ENCODE measurements at places on chromosomes 4 and X.

- DNase-seq: no peak
Observed at GRCh38 chrX:42934020-42934726, 156.2 kb upstream of the PPP1R2C start.

DNA sequence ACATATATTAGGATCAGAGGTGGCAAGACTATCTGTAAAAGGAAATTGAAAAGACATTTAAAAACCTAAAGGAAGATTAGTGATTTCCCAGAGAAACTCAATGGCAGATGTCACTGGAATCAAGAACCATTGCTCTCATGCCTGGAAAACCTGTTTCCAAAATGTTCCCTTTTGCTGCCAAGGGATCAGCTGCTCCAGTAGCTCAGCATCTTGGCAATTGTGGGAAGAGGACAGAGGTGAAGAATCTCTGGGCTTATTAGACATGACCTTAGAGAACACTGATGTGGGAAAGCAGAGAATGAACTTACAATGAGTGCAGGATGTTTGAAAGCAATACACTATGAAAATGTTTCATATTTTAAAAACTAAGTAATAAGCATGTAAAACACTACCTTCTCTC, 98.3 kb downstream of the SHROOM3 start:
- DNase-seq: no peak

DNA sequence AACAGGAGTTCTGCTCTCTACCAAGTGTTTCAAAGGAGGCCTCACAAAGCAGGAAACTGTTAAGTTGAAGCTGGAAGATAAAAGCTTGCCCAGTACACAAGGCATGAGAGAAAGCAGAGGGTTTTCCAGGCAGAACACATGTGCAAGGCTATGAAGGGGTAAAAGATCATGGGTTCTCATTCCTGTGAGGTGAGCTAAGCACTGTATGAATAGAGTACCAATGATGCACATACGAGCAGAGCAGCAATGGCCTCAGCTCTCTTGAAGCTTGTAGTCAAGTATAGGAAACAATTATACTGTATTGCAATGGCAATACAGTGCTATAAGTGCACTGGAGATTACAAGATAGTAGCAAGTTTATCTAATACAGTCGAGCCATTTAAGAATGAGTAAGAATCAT, 18.0 kb downstream of the TTC29 start:
- DNase-seq: no peak

DNA sequence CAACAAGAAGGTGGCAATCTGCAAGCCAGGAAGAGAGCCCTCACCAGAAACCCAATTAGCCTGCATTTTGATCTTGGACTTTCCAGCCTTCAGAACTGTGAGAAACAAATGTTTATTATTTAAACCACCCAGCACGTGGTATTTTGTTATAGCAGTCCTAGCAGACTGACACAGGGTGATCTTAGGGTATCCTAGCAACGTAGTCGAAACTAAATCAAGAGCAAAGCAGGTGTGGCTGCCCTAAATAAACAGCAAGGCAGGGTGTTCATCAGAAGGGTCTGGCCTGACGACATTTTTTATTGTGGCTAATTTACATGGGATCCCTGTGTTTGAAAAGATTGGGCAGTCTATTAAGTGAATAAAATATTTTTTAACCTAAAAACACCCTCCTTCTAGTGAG, 198.8 kb downstream of the VEGFC start:
- DNase-seq: no peak

DNA sequence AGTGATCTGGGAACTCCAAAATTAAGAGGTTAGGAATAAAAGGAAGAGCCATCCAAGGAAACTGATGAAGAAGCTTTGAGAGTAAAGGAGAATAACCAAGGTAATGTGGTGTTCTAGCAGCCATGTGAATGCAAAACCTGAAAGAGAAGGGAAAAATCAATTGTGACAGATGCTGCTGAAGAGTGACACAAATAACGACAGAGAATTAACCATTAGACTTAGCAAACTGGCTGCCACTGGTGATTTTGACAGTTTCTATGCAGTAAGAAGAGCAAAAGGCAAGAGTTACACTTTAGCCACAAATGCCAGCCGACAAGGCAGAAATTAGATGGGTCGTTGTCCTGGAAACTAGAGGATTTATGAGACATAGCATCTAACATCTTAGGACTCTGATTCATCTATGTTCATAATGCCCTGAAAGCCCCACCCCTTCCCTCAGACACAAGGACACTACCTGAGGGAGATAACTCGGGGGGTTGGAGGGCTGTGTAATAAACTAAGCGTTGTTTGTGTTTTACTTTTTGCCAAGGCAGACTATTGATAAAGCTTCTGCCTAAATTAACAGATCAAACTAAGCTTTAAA, 13.0 kb upstream of the TMEM144 start:
- no peak for DNase-seq

DNA sequence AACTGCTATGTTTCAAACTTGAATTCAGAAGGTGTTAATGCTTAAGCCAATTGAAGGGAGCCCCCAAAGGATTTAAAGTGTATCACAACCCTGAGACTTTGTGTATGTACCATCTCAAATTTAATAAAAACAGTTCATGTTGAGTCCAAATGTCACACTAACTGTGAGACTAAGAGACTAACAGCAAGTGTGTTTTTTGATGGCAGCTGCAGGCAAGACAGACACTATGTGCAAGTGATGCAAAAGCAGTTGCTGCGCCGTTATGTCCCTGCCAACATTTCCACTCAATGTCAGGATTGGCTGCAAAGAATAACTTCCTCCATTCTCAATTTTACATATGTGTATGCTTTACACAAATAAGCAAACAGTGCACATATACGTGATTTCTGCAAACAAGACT, 594.6 kb downstream of the IL15 start:
- no peak for DNase-seq

DNA sequence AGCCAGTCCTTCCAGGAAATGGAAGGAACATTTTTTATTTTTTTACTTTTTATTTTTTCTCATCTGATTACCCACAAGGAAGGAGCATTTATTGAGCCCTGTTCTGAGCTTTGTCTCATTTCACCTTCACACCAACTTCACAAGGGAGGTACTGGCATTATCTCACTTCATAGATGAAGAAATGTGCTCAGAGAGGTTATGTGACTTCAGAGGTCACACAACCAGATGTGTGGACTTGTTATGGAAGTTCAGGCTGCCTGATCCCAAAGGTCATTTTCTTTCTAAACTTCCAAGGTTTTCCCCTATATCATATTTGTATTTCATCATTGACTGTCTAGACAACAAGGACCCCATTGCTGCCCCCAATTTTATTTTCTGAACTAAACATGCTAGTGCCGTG, 160.3 kb downstream of the DCLK2 start:
- no peak for DNase-seq

DNA sequence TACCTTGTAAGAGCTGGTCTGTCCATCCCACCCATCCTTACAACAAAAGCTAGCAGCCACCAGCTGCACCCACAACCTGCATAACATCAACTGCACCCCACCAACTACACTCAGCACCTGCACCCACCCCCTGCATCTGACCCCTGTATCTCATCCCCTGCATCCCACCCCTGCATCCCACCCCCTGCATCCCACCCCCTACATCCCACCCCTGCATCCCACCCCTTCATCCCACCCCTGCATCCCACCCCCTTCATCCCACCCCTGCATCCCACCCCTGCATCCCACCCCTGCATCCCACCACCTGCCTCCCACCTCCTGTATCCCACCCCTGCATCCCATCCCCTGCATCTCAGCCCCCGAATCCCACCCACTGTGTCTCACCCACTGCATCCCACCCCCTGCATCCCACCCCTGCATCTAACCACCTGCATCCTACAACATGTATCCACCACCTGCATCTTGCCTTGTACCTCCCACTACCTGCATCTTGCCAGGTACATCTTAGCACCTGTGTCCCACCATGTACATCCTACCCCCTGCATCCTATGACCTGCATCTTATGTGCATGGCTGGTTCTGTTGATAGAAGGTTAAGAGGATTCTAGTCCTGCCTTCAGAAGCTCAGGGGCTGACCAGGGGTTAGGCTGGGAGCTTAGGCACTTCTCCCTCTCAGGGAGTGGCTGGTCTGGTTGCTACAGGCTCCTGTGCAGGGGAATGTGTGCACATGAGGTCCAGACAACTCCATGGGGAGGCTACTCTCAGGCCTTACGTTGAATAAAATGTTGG, 9.4 kb downstream of the TMEM271 start:
- DNase-seq: peak; percentile 50

DNA sequence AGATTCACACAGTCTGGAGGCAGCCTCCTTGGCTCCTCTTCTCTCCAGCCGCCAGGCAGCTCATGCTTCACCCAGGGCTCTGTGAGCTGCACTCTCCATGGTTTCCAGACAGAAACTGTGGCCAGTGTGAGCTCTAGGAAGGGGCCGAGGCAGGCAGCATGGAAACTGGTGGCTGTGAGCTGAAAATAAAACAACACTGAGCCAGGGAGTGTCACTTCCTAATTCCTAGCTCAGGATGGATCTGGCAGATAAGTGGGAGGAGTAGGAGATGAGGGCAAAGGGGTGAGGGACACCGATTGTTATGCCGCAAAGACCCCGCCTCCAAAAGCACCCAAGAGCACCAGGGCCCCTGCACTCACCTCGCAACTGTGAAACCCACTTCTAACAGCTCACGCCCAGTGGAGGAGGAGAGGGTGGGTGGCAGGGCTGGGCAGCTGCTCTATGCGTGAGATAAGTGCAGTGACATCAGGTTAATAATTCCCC, 69.8 kb downstream of the FHDC1 start:
- no peak for DNase-seq

GRCh38 chr4:33924239-33924638, 2320.1 kb downstream of the ARAP2 start:
- no peak for DNase-seq

- no peak for DNase-seq
Observed at GRCh38 chr4:110508827-110509710, 33.1 kb downstream of the ENPEP start.

DNA sequence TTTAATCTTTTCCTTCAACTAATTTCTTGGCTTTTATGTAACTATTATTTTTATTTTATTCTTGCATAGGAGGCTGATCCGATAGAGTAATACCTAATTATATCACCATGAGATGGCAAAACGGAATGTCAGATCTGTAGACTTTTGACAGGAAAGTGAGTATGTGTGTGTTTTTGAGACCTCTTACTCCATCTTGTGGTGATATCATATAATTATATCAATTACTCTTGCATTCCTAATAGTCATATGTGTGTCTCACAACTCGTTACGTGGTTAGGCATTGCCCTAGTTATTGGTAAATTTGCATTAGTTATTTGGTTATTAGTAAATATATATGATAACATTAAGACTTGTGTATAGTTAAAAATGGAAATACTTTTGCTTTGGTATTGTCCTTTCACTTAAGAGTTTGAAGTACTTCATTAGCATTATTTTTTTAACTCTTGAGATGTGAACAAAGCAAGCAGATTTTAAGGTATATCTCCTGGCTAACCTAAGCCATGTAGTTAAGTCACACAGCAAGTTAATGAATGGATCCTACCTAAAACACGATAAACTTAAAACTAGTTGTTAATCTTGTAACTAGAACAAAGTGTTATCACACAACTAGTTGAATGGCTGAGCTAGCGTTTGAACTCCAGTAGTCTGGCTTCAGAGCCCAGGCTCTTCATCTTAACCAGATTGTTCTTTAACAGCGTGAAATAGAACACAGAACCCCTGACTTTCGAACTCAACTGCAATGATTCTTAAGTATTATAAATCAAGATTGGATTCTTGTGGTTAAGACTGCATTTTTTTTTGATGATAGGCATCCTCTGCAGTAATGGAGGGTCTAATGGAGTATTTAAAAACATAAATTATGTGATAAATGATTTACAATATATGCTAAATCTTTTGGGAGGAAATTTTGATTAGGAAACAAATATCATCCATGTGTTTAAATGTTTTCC, 67.1 kb downstream of the PGRMC2 start:
- peak; percentile 56 for DNase-seq

- no peak for DNase-seq
Observed at GRCh38 chr4:133943081-133943480, 258.5 kb downstream of the PABPC4L start.

DNA sequence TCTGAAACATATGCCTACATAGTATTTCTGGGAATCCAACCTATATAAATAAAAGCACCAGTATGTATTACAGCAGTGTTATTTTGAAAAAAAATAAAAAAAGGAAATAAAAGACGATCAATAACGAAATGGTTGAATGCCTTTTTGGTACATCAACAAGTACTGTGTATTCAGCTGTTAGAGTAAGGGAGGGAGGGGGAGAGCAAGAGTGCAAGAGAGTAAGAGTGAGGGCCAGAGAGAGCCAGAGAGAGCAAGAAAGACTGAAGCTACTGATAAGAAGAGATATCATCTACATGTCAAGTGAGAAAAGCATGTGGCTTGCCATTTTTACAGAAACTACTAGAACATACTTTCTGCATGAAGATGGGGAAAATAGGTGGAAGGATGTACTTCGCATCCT, 1.8 kb downstream of the SPIN4 start:
- no peak for DNase-seq

DNA sequence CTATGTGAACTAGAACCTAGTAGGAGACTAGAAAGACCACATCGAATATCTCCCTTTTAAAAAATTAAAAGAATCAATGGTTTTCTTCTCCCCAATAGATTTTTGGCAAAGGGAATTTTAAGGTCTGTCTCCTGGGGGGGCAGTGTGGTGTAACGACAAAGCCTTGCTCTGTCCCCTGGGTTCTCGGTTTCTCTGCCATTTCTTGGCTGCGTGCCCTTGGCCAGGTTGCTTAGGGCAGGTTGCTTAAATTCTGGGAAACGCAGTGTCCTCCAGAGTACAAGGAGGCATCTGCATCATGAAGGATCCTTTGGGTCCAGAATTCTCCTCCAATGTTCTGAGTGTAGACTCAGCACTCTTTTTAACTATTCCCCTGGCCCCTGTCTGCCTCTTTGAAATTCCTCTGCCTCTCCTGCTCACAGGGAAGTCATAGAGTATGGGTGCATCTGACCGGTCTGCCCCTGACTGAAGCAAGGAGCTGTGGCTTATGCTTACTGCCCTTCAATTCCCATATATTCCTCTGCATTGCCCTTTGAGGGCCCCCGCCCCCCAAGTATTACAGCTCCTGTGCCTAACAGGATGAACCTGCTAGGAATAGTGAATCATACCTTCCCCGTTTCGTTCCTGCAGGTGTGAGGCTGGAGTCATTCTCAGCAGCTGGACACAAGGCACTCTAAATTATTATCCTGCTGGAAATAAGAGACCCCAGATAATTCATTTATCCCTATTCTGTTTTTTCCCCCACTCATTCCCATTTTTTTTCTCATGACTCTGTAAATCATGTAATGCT, 2.2 kb downstream of the KIT start:
- no peak for DNase-seq

DNA sequence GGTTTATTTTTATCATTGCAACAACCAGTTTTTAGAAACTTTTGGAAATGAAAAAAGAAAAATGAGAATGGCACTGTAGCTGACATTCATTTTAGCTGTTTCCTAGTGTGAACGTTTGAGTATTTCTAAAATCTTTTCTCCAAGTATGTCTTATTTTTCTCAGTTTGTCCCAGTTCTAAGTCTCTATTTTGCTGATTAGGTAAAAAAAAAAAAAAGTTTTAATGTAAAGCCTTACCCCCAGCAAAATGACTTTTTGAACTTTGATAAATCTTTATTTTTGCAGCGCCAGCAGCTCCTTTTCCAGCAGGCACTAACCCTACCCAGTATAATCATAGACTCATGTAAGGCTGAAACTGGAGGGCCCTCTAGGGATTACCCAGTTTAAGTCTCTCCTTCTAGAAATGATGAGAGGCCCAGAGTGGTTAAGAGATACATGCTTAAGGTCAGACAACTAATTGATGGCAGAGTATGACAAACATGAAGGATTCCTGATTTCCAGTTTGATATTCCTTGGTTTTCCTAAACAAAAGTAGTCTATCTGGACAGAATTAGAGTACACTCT, 84.3 kb upstream of the SLC4A4 start:
- no peak for DNase-seq

GRCh38 chr4:185246453-185246852, 37.1 kb downstream of the SNX25 start:
- DNase-seq: no peak

- DNase-seq: no peak
Observed at GRCh38 chrX:153441981-153442380, 3.9 kb downstream of the TREX2 start.

All from AG08396 (cell line).